ENCODE measurements at places on chromosomes 5 and 9.

DNA sequence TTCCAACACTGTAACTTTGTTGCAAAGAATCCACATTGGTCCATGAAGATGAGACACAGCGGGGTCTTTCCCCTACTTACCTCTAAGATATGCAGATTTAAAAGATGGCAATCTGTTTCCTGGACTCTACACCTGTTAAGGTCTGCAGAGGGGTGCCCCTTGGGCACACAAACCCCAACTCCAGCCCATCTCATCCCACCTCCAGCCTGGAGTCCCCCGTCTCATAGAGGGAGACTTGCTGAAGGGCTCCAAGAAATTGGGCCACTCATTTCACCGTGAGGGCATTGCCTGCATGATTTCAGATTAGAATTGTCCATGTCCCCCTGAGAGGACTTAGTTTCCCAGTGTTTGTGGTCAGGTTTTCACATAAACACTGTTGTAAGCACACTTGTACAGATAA, 365.7 kb downstream of the IRX2 start:
- DNase-seq = no peak

DNA sequence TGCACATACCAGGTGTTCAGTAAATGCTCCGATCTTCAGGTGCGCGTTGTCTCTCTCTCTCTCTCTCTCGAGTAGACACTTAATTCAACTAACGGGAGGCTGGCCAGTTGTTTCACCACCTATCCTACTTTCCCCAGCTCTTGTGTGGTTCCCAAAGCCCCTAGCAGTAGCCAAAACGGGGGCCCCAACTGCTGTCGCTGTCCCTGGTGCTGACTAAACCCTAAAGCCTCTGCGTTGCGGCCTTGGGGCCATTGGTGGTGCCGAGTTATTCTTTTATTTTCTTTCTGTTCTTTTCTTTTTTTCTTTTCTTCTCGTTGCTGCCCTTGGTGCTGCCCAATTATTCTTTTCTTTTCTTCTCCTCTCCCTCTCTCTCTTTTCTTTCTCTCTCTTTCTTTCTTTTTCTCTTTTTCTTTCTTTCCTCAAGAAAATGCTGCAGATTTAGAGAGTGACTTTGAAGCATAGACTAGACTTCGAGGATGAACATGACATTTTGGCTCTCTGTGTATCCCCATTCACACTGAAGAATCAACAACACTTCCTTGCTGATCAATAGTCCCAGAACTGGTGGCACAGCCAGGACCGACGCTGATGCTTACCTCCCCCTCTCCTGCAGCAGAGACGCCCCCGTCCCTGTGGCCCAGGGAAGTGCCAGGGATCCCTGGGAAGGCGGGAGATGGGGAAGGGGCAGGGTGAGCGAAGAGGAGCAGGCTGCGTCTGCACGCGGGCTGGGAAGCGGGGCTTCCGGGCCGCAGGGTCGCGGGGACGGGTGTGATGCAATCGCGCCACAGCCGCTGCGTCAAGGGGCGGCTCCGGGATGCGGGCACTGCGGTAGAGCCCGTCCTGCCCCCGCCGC, at the start of gene FBLL1:
Gene FBLL1 (plus strand): TSS at position 785 of the 853 bp plus-strand sequence. CDS start 200 bp downstream, outside the sequence.
- DNase-seq = no peak

GRCh38 chr9:111193095-111193494, 136.9 kb downstream of the OR2K2 start:
- no peak for DNase-seq

DNA sequence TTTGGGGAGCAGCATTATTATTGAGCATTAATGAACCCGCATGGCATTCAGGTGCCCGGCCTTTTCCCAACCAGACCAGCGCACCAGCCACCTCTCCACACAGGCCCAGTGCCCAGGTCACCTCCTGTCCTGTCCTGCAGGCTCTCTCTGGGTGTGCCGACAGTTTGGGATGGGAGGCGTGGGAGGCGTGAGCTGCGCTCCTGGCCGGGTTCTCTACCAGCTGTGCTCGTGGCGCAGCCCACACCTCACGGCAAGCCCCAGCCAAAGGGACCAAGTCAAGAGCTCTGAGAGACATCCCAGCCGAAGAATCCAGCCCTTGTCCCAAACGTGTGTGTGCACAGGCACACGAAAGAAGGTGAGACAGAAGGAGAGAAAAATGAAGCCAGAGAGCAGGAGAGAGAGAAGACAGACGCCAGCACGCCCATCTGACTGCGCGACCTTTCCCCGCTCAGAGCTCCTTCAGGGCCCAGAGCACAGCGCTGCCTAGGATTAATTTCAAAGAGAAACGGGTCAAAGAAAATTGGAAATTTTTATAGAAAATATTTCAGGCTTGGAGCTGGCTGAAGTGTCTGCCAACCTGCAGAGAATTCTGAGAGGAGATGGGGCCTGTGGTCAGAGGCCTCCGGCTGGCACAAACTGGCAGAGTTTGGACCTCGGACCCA, 81.7 kb downstream of the ADAMTS2 start:
- no peak for DNase-seq

GRCh38 chr5:19928562-19929421, 59.2 kb downstream of the CDH18 start:
- DNase-seq = no peak

DNA sequence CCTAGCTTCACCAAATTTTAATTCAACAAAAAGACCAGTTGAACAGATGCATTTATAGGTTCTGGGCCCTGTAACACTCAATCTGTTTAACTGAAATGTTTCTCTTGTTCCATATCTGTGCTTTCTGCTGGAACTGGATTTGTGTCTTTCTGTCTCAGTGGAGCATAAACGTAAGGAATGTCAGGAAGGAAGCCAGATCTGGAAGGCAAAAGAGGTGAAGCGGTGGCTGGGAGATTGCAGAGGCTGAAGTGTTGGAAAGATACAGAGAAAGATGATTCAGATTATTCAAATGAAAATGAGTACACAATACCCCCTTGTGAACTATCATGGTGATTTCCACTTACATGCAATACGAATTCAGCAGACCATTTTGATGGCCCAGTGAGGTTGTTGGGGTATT, 406.8 kb downstream of the BRINP1 start:
- no peak for DNase-seq

GRCh38 chr5:123783421-123783820, 271.4 kb downstream of the CSNK1G3 start:
- no peak for DNase-seq

DNA sequence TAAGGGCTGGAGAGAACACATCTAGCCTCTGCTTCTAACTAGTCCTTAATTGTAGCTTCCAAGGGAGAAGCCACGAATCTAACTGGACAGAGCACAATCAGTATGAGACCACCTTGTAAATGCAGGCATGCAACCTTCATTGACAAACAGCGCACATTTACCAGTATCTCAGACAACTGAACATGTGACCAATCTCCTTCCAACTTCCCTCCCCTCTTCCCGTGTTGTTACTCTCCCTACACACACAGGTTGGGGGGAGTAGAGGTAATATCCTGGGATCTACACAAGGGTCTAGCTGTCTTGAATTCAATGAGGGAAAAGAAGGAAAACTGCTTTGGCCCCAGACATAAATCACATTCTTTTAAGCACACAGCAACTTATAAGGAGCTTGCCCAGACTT, 77.6 kb downstream of the LIFR start:
- DNase-seq = no peak

GRCh38 chr9:134698587-134699342, 57.2 kb downstream of the COL5A1 start:
- peak; percentile 39 for DNase-seq

- DNase-seq = no peak
Measured at GRCh38 chr5:149356391-149356790, 1.5 kb upstream of the PCYOX1L start.

DNA sequence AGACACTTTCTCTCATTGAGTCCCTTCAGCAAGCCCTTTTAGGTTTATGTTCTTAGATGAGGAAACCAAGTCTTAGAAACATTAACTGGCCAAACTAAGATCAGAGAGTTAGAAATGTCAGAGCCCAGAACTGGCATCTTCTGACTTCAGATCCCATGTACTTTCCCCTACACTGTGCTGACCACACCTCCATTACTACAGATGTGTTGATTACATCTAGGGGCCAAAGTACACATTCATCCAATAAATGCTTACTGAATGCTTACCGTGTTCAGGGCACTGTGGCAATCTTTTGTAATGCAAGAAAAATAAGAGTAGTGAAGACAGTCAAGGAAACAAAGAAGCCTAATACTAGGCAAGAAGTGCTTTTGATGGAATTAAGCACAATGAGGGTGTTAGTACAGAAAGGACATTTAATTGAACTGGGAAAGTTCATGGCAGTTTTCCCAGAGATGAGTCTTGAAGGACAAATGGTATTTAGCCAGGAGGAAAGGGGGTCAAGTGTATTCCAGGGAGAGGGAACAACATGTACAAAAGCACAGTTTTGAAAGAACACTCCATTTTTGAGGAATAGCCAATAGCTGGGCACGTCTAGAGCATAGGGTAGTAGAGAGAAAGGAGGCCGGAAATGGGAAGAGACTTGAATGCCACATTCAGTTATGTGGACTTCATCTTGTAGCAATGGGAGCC, 89.7 kb upstream of the CDKN2B start:
- DNase-seq = no peak

- DNase-seq = no peak
Measured at GRCh38 chr5:136066661-136067271, 38.0 kb downstream of the TGFBI start.

DNA sequence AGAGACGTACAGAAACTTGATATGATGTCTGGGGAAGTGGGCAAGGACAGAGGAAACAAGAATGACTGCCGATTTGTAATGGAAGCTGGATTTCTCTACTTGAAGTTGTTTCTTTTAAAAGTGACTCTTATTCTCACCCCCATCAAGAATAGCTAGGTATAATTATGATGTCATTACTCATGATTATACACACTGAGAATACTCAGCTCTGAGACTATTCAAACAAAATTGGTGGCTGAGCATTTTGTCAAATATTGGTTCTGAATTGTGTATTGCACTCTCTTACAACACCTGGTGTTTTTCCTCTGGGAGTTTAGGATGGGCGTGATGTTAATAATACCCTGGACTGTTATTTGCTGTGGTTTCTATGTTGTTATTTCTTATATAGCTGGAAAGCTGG, 46.3 kb downstream of the MAST4 start:
- no peak for DNase-seq

- DNase-seq = no peak
Measured at GRCh38 chr5:93603793-93604643, 21.0 kb downstream of the NR2F1 start.

DNA sequence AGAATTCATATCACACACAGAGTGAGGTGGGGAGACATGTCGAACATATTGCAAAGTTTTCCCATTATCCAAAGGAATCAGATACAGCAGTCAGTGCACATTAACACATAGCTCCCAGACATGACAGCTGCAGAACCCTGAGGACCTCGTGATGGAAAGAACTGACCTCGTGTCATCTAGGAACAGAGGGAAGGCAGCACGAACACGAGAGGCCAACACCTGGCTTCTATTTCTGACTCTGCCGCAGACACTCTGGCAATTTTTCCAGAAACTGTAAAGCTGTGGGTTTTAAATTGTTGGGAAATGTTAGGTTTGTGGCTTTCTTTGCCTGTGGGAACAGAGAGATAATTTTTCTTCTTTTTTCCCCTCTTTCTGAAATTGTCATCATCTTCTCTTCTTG, 315.0 kb upstream of the PIK3R1 start:
- no peak for DNase-seq

DNA sequence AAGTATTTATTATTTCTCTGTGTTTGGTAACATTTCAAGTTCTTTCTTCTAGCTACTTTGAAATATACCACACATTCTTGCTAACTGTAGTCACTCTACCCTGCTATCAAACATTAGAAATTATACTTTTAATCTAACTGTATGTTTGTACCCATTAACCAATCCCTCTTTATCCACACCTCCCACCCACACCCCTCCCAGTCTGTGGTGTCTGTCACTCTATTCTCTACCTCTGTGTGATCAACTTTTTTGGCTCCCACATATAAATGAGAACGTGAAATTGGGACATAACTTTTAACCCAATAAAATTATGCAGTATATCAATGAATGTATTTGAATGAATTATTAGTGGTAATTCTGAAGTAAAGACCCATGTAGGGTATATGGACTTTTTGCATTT, 79.7 kb downstream of the PBX3 start:
- DNase-seq = no peak
